SJSA1 (cell line): ENCODE measurements at places on chromosomes 2 and 18. TPM values are rescaled to one million over a fixed set of nuclear protein-coding genes. Genes with fewer than 3 reads are reported as not detected.

DNA sequence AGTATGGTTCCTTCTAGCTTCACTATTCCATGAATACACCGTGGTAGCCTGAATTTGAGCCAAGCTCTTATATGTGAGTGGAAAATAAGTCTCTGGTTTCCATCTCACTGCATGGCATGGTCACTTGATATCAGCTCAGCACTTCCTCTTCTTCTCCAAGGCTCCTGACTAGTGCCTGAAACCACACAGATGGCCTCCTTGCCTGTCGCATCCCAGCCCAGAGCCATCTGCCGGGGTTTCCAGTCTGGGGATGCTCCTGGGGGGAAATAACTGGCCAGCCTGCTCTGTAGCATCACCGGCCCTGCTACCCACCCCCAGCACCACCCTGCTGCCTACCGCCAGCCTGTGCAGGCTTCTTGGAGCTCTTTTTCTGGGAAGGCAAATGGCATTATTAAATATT, 7.7 kb upstream of the MARCHF4 start:
- H3K27ac ChIP-seq = no peak overlapping the region
- H3K27me3 ChIP-seq = no peaks in the 10 kb centered on the region

- no peak overlapping the region for H3K4me3 ChIP-seq
- H3K36me3 ChIP-seq = no peaks in the 10 kb centered on the region
- H3K27ac ChIP-seq = peak overlapping the region; percentile 51
- peaks cover 10% of the 10 kb centered on the region for H3K4me1 ChIP-seq
These were observed 10.2 kb upstream of the PTPN4 start for GRCh38 chr2:119749477-119750012.

DNA sequence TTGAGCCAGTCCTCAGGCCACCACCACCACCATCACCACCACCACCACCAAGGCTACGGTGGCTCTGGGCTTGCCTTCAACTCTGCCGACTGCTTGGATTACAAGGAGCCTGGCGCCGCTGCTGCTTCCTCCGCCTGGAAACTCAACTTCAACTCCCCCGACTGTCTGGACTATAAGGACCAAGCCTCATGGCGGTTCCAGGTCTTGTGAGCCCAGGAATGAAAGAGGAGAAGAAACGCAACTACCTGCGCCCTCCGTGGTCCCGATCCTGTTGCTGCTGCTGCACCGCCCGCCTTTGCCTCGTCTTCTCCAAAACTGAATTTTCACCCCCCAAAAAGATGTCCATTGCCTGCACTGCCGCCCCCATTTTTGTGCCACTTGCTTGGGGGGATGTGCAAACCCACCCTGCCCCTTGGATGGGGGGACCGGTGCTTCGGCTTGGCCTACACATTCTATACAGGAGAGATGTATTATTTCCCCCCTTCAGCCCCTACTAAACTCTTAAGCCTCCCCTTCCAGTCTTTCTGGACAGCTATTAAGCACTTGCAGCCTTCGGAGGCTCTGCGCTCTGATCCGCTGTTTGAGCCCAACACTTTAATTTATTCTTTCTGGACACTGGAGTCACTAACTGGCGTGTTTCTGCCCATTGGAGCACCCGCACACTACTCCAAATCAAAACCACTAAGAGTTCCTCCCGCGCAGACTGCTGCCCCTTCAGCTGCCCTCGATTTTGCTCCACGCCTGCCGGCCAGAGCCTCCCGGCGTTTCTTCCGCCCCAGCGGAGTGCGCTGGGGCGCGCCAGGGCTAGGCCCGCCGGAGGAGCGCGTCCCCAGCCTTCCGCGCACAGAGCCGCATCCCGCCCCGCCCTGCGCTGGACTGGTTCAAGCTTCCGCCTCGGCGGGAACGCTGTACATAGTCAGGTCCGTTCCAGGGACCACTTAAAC, 5.7 kb downstream of the OTX1 start:
- DNase-seq = no peak
- H3K4me3 ChIP-seq = no peak overlapping the region
- H3K4me1 ChIP-seq = no peaks in the 10 kb centered on the region
- H3K36me3 ChIP-seq = peaks cover 4% of the 10 kb centered on the region; the same call in 1 of the 2 replicates

DNA sequence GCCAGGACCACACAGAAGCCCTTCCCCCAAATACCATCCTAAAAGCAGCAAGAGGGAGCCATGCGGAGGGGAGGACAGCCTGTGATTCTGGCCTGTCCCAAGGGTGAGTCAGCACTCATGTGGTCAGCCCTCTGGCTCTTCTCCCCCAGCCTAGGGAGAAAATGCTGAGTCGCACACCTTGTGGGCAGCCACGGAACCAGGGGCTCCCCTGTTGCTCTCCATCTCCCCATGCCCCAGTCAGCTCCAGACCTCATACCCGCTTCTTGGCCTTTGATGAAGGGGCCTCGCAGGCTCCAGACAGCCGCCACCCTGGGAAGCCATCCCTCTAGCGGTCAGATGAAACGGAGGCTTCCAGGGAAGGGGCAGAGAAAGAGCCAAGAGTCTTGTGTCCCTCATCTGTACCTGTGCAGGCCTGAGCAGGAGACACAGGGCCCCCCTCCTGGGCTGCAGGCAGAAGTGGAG, 181.3 kb upstream of the SIX2 start:
- peak; percentile 86 for DNase-seq
- H3K27ac ChIP-seq = peak overlapping the region; percentile 28; the same call in 1 of the 2 replicates
- H3K27me3 ChIP-seq = no peaks in the 10 kb centered on the region
- no peak overlapping the region for H3K4me3 ChIP-seq
- H3K4me1 ChIP-seq = peaks cover 20% of the 10 kb centered on the region

DNA sequence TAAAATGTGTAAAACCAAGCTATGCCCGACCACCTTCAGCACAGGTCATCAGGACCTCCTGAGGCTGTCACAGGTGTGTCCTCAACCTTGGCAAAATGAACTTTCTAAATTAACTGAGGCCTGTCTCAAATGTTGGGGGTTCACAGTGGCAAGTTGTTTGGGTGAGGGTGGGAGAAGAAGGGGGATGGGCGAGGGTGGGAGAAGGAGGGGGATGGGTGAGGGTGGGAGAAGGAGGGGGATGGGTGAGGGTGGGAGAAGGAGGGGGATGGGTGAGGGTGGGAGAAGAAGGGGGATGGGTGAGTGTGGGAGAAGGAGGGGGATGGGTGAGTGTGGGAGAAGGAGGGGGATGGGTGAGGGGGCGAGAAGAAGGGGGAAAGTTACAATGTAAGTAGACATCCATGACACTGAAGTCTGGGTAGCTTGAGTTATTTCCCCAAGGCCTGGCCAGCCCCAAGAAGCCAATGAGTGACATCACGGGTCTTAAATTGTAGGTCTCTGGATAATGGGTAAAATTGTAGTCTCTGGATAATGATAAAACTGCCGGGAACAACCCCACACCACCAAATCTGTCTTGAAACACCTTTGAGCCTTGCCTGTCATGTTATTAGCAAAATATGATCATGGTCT, 56.3 kb downstream of the TIMM21 start:
- H3K27me3 ChIP-seq = 0 out of 2 replicates have a peak, but pooled peaks cover 3% of the 10 kb centered on the region
- no peaks in the 10 kb centered on the region for H3K36me3 ChIP-seq
- H3K4me3 ChIP-seq = no peak overlapping the region
- DNase-seq = no peak
- no peaks in the 10 kb centered on the region for H3K4me1 ChIP-seq

DNA sequence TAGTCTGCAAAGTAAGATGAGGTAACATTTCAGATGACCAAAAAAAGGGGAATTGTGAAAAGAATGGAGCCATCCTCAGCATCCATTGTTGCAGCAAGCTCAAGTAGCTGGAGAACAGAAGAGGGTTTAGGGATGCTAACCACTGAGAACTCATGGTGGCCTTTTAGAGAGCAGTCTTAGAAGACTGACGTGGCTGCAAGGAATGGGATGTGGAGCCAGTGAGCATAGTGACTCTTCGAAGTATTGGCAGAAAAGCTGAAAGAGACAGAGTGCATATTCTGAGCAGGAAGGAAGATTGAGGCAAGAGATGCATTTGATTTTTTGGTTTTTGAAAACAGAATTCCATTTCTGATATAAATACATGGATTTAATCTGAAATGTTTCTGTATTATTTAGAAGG, 151.2 kb downstream of the UBE2E3 start:
- H3K4me1 ChIP-seq = no peaks in the 10 kb centered on the region
- no peak overlapping the region for H3K27ac ChIP-seq
- H3K4me3 ChIP-seq = no peak overlapping the region
- H3K27me3 ChIP-seq = no peaks in the 10 kb centered on the region
- DNase-seq = no peak

- H3K27ac ChIP-seq = no peak overlapping the region
- no peaks in the 10 kb centered on the region for H3K27me3 ChIP-seq
- H3K4me3 ChIP-seq = no peak overlapping the region
- no peaks in the 10 kb centered on the region for H3K4me1 ChIP-seq
- H3K36me3 ChIP-seq = no peaks in the 10 kb centered on the region
- no peak for DNase-seq
These were observed 124.5 kb downstream of the DCDC2C start for GRCh38 chr2:3827673-3828575.

GRCh38 chr2:107108556-107108955, 222.6 kb upstream of the ST6GAL2 start:
- H3K36me3 ChIP-seq = no peaks in the 10 kb centered on the region
- no peaks in the 10 kb centered on the region for H3K27me3 ChIP-seq
- H3K27ac ChIP-seq = no peak overlapping the region
- H3K4me3 ChIP-seq = no peak overlapping the region
- no peak for DNase-seq

- DNase-seq = no peak
- no peak overlapping the region for H3K4me3 ChIP-seq
- no peaks in the 10 kb centered on the region for H3K4me1 ChIP-seq
- H3K36me3 ChIP-seq = no peaks in the 10 kb centered on the region
- no peaks in the 10 kb centered on the region for H3K27me3 ChIP-seq
These were observed 332.0 kb upstream of the RAB12 start for GRCh38 chr18:8277270-8277669.

TRABD2A gene
- total RNA-seq = 11.8 and 18.3 TPM in 2 replicates

IL36G gene
- not detected in 2 replicates for total RNA-seq

SIX3 gene
- total RNA-seq = not detected in 2 replicates

SERPINB12 gene
- not detected in 2 replicates for total RNA-seq

ZSWIM2 gene
- total RNA-seq = not detected in 2 replicates

ALPI gene
- not detected in 2 replicates for total RNA-seq
